Left ventricle myocardium inferior (tissue), 1 donor: ENCODE measurements at places on chromosomes 3 and 15. TPM values are rescaled to one million over a fixed set of nuclear protein-coding genes. Genes with fewer than 3 reads are reported as not detected.

Gene KLHL40
- 0.22 TPM for total RNA-seq

Gene TMEM207
- total RNA-seq: not detected

Gene ATP2C1
- 57.1 TPM for total RNA-seq

Gene FETUB
- not detected for total RNA-seq

Gene GRK7
- total RNA-seq: not detected

DNA sequence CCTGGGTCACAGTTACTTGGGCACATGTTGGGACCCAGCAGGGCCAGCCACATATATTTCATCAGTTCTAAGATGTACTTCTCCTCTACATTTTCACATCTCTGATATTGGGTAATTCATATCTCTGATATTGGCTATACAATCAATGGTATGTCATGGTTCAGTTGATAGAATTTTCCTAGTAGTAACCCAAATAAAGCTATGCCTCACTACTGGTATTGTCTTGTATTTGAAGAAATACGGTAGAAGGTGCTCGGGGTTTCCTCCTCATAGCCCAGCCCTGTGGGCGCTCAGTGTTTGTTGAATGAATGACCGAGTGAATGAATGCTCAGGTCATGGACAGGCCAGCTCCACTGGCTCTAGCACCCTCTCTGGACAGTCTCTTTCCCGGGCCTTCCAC is 94.1 kb downstream of the RAB11A start:
- DNase-seq: no peak

GRCh38 chr3:127809611-127810010 is 12.7 kb downstream of the MGLL start:
- no peak for DNase-seq

DNA sequence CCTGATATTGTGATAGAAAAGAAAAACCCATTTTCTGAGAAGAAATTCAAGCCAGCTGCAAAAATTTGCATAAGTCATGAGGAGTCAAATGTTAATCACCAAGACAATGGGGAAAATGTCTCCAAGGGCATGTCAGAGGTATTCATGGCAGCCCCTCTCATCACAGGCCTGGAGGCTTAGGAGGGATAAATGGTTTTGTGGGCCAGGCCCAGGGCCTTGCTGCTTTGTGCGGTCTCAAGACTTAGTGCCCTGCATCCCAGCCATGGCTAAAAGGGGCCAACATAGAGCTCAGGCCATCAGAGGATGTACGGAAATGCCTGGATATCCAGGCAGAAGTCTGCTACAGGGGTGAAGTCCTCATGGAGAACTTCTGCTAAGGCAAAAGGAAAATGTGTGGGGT is 631.1 kb downstream of the NLGN1 start:
- DNase-seq: no peak

- no peak for DNase-seq
These were observed 10.2 kb upstream of the APBA2 start for GRCh38 chr15:28875461-28876000.

DNA sequence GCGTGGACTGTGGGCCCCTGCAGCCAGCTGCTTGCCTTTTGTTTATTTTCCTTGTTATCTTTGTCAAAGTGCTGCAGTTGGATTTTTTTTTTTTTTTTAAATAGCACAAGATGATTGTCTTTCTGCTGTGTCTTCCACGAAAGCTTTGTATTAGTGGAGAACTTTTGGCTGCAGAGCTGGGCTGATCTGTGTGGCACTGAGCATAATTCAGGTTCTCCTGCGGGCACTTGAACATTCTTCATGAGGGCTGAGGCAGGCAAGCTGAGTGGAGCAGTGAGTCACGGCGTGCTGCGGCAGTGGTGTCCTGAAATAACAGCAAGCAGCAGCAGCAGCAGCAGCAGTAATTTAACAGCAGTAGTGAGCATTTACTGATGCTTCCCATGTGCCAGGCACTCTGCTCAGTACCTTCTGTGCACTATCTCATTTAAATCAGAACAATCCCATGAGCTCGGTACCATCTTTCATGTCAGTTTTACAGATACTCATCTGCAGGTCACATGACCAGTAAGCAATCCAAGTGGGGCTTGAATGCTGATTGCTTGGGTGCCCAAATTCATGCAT is 45.8 kb downstream of the MITF start:
- DNase-seq: peak; percentile 71

DNA sequence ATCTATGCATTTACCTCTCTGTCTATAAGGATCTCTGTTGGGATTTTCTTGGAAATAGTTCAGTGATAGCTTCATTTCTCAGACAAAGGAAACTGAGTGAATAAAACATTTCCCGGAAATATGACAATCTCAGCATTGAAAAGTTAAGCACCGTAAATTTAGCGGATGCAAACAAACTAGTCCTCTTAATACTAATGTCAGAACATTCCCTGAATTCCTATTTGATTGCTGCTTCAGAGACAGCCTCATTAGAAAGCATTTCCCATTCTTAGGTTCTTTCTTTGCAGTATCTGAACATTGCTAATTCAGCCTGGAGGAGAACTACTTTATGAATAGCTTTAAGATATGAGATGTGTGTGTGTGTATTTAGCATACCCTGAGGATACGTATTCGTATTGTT is 101.3 kb downstream of the NR2F2 start:
- DNase-seq: no peak

GRCh38 chr15:26096581-26096980 is 233.5 kb upstream of the ATP10A start:
- DNase-seq: no peak

- no peak for DNase-seq
These were observed 82.0 kb downstream of the GPR156 start for GRCh38 chr3:120203016-120203415.

DNA sequence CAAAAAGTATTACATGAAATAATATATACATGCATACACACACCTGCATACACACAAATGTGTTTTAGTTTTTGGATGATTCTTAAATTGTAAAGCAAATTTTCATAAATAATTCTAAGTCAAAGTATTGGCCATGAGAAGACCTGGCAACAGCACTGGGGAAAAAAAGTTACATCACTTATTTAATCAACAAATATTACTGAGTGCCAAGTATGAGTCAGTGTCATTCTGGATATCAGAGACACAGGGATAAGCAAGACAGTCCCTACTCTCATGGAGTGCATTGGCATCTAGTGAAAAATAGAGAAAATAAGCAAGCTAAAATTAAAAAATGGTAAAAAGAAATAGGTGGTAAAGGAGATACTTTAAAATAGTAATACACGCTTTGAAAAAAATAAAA is 29.4 kb upstream of the GUCA1C start:
- DNase-seq: no peak

DNA sequence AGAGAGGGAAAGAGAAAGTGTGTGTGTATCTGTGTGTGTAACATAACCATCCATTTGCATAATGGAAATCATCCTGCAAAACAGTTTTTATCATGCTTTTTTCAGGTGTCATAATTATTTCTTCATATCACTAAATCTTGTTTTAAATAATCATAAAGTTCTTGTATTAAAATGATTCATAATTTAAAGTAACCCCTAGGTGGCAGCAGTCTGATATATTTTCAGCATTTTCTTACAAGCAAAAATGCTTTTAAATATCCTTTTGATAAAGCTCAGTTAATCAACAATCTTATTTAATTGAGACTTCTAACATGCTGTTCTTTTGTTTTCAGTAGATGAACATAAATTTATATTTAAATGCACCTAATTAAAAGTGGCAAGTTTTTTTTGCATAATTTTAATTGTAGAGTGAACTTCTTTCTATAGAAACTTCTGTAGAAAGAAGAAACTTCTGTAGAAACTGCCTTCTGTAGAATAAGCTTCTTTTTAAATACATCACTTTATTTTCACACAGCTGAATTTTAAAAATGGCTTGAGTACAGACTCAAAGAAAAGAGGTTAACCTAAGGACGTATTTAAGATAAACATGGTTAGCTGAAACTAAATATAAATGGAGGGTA is 72.5 kb downstream of the OPA1 start:
- DNase-seq: no peak

DNA sequence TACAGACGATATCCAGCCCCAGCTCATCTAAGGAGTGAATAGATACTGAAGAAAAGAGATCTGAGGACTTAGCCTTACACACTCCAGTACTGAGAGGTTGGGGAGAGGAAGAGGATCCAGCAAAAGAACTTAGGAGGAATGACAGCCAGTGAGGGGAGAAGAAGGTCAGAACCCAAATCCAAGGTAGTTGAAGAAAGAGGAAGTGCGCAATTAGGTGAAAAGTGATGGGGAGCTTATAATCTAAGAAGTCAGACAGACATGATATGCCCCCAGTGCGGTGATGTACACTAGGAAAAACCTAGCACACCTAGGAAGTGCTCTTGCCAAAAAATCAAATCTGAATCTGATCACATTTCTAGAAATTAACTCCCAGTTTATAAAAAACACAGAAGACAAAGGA is 20.6 kb downstream of the ENTPD3 start:
- no peak for DNase-seq
